ENCODE measurements at places on chromosomes 12 and 14.

DNA sequence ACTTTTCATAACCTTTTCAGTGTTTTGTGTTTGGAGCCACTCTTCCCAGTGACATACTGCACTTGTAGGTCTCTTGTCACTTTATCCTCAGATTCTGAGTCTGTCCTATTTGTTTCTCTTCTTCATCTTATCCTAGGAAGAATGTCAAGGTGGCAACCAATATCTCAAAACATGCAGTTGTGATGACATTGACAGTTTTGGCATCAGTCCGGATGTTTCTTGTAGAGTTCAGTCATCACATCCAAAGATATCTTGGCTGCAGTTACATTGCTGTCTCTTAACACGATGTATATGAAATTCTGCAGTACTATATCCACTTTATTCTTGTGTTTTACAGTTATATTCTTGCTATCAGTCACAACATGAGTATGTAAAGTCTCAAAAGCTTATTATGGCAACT lies 6.4 kb downstream of the ADIPOR2 start:
- no peak for DNase-seq

DNA sequence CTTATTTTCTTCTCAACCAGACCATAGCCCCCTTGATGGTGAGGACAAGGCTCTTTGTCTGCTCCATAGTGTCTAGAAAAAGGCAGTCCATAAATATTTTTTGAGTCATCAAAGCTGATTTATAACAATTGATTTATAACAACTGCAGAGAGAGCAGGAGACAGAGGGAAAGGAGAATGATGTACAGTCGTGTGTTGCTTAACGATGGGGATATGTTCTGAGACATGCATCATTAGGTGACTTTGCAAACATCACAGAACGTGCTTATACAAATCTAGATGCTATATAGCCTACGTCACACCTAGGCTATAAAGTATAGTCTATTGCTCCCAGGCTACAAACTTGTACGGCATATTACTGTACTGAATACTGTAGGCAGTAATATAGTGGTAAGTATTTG lies 143.3 kb downstream of the NTF3 start:
- no peak for DNase-seq

DNA sequence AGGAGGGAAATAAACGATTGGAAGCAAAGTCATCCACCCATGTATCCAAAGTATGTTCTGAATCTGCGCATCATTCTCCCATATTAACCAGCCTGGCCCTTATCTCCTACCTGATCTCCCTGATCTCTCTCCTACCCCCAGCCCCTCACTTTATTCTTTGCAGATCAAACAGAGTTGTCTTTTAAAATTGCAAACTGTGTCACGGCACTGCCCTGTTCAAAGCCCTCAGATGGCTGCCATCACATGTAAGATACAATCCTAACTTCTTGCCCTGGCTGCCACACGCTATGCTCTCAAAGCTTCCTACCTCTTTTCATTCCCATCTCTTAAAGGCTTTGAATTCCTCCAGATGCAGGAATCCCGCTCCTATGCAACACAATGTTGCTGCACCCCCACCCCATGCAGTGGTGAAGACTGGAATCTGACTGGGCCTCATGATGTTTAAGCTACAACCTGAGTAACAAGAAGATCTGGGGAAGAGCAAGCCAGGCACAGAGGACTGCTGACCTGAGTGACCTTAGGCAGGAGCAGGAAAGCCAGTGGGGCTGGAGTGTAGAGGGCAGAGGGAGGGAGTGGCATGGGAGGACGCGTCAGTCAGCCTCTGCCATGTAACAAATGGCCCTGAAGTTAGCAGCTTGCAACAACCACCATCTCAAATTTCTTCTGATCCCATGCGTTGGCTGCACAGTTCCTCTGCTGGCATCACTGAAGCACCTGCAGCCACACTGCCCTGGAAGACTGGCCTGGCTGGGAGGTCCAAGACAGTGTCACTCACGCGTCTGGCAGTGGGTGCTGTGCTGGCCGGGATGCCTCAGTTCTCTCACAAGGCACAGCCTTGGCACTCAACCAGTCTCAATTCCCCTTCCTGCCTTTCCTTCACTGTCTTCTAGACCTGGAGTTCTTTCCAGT lies 382.8 kb downstream of the BCL11B start:
- no peak for DNase-seq

GRCh38 chr12:56991319-56992246 lies 14.8 kb downstream of the ZBTB39 start:
- peak; percentile 48 for DNase-seq

GRCh38 chr12:34379142-34379541 lies 356.8 kb downstream of the ALG10 start:
- DNase-seq, result no peak

GRCh38 chr14:99030454-99030853 lies 241.5 kb downstream of the BCL11B start:
- no peak for DNase-seq

GRCh38 chr12:62258941-62259630 lies 1.1 kb upstream of the USP15 start:
- DNase-seq, result no peak

DNA sequence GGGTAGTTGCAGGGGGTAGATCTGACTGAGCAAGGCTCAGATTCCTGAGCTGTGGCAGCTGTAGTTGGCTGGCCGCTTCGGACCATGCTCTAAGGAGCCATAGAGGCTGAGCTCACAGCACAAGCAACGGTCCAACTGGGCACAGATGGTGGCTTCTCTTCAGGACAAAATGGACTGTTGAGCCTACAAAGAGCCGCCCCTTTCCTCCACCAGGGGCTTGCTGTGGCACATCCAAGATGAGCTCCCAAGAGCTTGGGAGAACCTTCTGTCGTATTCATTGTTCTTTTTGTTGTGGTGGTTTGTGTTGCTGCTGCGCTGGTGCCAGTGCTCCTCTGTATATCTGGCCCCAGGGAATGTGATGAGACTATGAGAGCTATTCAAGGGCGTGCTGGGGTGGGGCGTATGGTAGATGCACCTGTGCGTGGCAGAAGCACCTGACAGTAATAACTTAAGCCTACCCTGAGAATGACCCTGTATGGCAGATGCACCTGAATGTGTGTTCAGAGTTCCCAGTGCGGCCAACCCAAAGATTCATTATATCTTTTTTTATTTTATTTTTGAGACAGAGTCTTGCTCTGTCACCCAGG lies 17.8 kb upstream of the LGALS3 start:
- no peak for DNase-seq

DNA sequence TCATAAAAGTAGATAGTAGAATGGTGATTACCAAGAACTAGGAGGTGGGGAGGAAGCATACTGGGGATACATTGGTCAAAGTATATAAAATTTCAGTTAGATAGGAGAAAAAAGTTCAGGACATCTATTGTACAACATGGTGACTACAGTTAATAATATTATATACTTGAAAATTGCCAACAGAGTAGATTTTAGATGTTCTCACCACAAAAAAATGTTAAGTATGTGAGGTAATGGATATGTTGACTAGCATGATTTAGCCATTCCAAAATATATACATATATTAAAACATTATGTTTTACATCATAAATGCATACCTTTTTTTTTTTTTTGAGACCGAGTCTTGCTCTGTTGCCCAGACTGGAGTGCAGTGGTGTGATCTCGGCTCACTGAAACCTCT lies 31.0 kb downstream of the TMEM116 start:
- no peak for DNase-seq

- DNase-seq, result peak; percentile 79
Measured at GRCh38 chr12:52050116-52050757, 1.0 kb upstream of the NR4A1 start.

- DNase-seq, result no peak
Measured at GRCh38 chr12:124319368-124320050, 24.6 kb downstream of the RFLNA start.

DNA sequence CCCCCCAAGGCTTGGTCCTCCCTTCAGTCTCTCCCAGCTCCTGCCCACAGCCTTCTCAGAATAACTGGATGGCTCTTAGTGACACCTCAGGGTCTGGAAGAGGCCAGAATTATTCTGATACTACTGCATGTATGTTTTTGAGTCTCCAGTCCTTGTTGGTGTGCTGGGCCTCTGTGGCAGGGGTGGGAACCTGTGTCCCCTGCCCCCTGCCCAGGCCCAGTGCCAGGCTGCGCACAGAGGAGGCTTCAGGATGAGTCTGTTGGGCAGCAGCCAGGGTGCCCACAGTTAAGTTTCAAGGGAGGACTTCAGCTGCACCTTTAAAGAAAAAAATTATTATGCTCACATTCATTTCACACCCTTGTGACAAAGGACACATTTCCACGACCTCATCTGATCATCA lies 348.3 kb downstream of the CACNA1C start:
- DNase-seq, result no peak
